ENCODE measurements at places on chromosomes 1 and 21.

DNA sequence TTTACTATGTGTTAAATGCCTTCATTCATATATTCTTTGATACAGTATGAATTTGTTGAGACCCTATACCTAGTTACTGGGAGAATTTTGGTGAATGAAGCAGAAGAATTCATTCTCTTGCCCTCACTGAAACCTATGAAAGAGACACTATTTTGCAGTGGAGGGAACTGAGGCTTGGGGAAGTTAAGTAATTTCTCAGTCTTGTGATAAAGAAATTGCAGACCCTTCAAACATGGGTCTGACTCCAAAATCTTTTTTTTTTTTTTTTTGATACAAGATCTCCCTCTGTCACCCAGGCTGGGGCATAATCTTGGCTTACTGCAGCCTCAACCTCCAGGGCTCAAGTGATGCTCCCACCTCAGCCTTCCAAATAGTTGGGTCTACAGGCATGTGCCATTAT, 132.1 kb downstream of the DNM3 start:
- no peak for DNase-seq

DNA sequence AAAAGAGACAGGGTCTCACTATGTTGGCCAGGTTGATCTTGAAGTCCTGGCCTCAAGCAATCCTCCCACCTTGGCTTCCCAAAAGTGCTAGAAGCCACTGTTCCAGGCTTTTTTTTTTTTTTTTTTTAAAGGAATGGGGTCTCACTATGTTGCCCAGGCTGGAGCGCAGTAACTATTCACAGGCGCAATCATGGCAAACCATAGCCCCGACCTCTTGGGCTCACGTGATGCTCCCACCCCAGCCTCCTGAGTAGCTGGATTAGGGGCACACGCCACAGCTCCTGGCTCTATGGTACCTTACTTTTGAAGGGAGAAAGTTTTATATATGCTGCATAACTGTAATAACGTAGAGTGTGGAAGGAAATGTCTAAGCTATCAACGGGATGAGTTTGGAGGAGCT, 5.7 kb upstream of the ATP13A2 start:
- no peak for DNase-seq

GRCh38 chr1:90781534-90781933, 64.4 kb upstream of the BARHL2 start:
- DNase-seq, result no peak

DNA sequence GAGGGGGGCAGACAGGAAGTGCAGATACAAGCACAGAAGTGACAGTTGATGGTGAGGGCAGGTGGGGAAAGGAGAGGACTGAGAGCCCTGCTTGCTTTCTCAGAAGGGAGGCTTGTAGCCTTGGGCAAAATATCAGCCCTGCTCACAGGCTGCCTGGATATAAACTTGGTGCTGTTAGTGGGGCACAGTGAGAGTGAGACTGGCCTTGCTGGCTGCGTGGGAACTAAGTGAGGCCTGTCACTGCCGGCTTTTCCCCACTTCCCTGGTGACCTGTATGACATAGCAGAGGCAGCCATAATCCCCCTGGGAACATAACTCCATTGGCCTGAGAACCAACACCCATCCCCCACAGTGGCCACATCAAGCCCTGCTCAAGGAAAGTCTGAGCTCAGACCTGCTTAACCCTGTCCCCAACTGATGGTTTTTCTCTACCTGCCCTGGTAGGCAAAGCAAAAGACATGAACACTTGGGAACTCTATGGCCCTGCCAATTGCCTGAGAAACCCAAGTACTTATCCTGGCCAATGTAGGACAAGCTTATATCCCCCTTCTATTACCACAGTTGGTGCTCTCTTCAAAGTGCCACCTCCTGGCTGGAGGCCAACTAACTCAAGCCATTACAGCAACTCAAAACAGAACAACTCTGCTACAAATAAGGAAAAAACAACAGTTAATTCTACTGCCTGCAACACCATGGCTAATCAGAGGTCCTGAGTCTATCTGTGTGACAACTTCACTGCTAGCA, 472.7 kb downstream of the PLPP3 start:
- DNase-seq, result no peak

GRCh38 chr1:111920221-111921024, 69.0 kb downstream of the KCND3 start:
- DNase-seq, result no peak

DNA sequence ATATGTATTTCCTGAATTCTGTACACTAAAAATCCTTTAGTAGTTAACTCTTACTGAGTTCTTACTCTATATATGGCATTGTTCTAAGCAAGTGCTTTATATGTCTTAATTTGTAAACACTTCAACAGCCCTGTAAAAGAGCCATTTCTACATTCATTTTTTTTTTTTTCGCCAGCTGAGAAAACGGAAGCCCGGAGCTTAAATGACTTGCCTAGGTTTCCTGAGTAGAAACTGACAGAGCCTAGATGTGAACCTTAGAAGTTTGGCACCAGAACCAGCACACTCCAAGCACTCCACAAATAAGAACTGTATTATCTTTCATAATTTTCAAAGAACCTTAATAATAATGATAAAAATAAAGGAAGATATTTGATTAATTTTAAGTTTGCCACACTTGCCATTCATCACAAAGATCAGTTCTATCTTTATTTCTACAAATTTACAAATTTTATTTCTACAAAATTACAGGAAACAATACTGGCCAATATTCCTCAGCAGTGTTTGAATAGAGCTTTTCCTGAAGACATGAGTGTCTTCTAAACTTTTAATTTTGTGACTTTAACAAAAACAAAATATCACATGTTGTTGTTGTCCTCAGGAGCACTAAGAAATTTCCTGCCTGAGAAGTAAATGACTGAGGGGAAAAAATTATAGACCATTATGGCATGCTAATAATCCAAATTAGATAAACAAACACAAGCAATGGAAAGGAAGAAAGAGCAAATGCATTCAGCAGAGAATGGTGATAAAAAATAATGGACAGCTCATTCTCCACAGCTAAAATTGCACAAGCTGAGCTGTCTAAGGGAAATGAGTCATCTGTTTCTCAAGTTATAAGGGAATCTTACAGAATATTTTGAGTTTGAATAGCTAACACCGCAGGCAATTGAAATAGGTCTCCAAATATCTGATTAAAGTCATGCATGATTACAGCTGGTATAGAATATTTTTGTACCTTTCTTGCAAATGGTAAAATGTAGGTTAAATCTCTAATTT, 71.2 kb downstream of the DPYD start:
- no peak for DNase-seq

DNA sequence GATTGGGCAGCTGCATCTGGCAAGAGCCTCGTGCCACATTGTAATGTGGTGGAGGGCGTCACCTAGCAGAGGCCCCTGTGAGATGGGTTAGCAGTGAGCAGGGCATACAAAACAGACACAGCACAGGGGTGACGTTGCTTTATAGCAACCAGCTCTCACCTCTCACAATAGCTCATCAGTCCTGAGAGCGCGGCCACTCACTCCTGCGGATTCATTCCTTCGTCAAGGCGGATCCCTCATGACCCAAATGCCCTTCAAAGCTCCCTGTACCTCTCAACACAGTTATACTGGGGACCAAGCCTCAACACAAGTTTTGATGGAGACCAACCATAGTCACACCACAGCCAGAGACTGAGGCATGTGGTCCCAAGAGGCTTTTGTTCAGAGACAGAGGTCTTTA, 22.9 kb downstream of the SLC37A1 start:
- DNase-seq, result no peak

- DNase-seq, result no peak
These were observed 2.4 kb downstream of the ICMT start for GRCh38 chr1:6233376-6233775.

GRCh38 chr1:37035014-37035691, 838 bp upstream of the GRIK3 start:
- no peak for DNase-seq

DNA sequence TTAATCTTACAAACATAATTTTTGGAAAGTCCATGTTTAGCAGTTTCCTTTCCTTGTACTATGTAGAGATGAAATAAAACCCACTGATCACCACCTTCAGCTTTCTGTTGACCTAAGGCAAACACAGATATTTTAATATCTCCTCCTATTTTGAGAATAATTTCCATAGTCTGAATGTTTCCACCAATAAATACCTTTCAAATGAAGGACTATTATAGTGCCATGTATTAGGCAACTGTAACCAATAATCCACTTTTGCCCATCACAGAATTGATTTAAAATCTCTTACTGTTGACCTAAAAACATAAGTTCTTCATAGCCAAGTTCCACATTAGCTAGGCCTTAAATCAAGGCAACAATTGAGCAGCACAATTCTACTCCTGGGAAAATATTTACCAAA, 1.8 kb downstream of the CDC42BPA start:
- no peak for DNase-seq

GRCh38 chr1:33973799-33974545, 110.1 kb downstream of the HMGB4 start:
- no peak for DNase-seq

DNA sequence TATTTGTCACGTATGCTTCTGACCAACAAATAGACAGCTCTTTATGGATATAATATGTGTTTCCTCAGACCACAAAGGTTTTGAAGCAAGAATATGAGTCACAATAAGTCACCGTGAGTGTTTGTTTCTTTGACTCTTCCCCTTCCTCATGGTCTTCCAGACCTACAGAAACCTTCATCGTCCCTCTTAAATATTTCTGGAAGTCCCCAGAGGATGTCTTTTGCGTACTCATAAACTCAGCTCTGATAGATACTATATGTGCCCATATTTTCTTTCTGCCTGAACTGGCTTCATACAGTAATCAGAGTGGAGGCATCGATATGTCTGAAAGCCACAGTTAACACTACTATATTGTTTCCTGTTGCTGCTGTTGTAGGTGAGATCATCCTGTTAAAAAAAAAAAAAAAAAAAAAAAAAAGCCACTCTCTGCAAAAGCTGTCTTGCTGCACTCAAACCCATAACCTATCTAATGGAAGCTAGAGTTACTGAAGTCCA, 38.4 kb downstream of the ADAMTS1 start:
- no peak for DNase-seq

GRCh38 chr1:14570514-14570913, 28.0 kb upstream of the KAZN start:
- no peak for DNase-seq

DNA sequence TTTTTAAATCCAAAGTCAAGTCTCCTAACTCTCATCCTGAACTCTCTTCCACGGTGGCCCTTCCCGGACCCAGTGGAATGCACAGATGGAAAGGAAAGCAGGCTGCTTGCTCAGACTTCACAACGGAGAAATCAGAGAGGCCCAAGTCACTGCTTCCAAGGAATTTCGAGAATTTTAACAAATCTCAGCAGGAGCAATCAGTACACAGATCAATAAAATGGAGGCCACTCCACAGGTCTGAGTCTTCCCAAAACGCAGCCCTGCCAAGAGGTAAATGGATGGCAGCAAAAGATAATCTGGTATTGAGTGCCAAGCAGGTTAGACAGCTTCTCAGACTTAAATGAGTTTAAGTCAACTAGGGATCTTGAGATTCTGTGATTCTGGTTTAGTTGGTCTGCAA, 81.1 kb upstream of the TIAM1 start:
- DNase-seq, result no peak

DNA sequence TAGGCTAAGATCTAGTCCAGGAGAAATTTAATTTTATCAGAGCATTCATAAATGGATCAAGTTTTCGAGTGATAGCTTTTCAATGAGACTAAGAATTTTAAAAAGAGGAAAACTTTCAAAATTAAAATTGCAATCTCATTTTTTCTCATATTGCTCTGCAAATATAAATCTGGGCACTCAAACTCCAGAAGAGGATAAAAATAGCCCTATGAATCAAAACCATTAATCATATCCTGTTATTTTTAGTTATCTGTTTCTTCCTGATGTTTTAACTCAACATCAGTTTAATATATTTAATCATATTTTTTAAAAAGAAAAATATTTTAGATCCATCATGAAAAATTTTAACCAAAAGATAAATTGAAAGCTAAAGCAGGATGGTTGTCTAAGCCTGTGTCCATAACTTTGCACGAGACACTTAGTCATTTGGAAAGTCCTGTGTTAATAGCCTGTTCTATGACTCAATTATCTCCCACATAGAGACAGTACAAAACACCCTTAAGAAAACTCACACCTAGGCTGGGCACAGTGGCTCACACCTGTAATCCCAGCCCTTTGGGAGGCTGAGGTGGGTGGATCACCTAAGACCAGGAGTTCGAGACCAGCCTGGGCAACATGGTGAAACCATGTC, 17.1 kb upstream of the PRRC2C start:
- no peak for DNase-seq

DNA sequence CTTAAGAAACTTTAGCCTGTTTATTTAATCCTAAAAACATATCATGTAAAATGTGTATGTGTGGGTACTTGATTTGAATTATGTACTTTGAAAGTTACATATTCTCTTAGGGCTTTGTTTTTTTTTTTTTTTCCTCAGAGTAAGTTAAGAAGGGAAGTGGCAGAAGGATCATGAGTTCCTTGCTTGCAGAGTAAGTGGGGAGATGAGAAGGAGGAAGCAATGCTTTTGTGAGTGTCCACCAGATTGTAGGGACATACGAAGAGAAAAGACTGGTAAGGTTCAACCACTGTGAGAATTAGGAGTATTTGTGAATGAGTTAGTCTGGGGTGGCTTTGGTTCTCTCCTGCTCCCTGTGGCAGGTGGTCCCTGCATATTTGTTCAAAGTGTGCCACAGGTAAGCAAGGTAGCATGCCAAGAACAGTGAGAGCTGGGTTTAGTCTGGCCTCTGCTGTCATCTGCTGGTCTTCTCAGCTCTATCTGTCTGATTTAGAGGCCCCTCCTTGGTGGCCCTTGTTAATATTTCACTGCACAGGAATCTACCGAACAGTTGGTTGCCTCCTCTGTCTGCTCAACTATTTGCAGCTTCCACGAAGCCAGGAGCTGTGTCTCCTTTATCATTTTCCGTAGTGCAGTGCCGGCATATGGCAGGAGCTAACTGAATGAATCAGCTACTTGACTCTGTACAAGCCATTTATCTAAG, 9.5 kb downstream of the DNM3 start:
- no peak for DNase-seq

DNA sequence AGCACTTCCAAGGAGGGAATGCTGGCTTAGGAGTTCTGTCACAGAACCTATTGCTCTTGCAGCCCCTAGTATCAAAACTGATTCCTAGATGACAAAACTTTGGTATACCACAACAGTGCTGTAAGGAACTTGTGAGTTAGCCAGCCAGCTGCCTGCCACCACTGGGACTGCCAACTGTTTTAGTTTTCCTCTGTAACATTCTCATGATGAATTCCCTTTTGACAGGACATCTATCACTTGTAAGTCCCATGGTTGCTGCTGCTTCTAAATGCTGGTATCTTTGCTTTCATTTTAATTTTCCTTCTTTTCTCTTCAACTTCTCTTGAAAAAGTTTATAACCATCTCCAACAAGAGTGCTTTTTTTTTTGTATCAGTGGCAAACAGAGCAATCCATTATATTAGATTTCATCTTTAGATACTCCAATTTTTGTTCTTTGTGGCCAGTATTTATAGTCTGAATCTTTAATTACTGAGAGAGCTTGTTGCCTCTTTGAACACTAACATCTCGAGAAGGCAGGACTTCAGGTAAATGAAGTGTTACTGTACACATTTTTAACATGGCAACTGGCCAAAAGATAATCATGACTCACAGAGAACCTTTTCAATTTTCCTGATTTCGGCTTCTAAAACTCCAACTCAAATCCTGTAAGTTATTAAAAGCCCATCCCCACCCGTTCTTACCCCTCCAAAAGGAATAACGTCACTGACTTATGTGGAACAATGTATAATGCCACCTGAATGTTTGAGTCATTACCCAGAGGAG, 19.8 kb downstream of the DBT start:
- no peak for DNase-seq
